ENCODE measurements at places on chromosomes 1 and 21. TPM values are rescaled to one million over a fixed set of nuclear protein-coding genes. Genes with fewer than 3 reads are reported as not detected.

GRCh38 chr1:154624746-154625643 is 17.0 kb upstream of the ADAR start:
- DNase-seq: no peak

The ABCA4 gene
- 7.0 TPM for total RNA-seq

- DNase-seq: no peak
Measured at GRCh38 chr1:228356897-228357680, 49.5 kb downstream of the TRIM11 start.

- no peak for DNase-seq
Measured at GRCh38 chr1:110210604-110211495, 736 bp downstream of the KCNC4 start.

GRCh38 chr21:35011681-35012080 is 37.4 kb downstream of the RUNX1 start:
- no peak for DNase-seq
